Foreskin keratinocyte (primary cell): ENCODE measurements at places on chromosomes 6 and 20. TPM values are rescaled to one million over a fixed set of nuclear protein-coding genes. Genes with fewer than 3 reads are reported as not detected.
A peak's percentile ranks its signal among the peaks of the same experiment; 100 is the strongest.

Gene MCM8
- total RNA-seq, result 18.1 and 18.4 TPM in 2 replicates

- DNase-seq, result no peak
Measured at GRCh38 chr20:31845300-31845863, at the start of gene FOXS1. FOXS1 (minus strand) TSS chr20:31845604; CDS start chr20:31845542, 62 bp downstream.

Gene CDC5L
- 27.9 and 29.7 TPM in 2 replicates for total RNA-seq

DNA sequence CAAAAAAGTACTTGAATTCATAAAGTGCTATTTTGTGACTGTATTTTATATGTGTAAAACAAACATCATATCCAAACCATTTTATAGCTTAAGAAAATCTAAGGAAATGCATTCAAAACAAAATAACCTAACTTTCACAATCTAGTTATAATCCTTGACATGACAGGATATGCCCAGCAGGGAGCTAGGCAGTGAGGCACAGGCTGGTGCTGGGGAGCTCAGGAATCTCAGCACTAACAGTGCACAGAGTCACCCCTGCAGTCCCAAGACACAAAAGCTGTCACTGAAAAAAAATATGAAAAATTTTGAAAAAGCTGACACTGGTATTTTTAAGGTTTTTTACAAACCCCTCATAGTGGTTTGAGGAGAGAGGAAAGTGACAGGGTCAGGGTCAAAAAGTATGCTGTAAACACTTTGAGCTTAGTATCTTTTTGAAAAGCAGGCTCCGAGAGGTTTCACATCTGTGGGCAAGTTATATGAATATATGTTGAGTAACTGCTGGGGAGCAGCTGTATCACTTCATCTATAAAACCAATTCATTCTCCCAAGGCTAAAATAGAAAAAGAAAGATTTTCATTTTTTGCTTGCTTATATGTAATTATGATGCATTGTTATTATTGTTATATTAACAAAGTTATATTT lies 24.1 kb downstream of the LGSN start:
- no peak for DNase-seq

DNA sequence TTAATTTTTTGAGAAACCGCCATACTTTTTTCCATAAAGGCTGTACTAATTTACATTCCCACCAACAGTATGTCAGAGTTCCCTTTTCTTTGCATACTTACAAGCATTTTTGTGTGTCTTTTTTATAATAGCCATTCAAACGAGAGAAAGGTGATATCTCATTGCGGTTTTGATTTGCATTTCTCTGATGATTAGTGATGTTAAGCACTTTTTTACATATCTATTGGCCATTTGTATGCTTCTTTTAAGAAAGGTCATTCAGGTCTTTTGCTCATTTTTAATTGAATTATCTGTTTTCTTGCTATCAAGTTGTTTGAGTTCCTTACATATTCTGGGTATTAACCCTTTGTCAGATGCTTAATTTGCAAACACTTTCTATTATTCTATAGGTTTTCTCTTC lies 176.1 kb upstream of the UFL1 start:
- no peak for DNase-seq

Gene OPRL1
- 0.10 and 0.14 TPM in 2 replicates for total RNA-seq

Gene RIPOR3
- total RNA-seq, result 0.07 TPM in 2 replicates

- DNase-seq, result peak; percentile 53
Measured at GRCh38 chr20:62686869-62687830, 21.5 kb upstream of the NTSR1 start.

DNA sequence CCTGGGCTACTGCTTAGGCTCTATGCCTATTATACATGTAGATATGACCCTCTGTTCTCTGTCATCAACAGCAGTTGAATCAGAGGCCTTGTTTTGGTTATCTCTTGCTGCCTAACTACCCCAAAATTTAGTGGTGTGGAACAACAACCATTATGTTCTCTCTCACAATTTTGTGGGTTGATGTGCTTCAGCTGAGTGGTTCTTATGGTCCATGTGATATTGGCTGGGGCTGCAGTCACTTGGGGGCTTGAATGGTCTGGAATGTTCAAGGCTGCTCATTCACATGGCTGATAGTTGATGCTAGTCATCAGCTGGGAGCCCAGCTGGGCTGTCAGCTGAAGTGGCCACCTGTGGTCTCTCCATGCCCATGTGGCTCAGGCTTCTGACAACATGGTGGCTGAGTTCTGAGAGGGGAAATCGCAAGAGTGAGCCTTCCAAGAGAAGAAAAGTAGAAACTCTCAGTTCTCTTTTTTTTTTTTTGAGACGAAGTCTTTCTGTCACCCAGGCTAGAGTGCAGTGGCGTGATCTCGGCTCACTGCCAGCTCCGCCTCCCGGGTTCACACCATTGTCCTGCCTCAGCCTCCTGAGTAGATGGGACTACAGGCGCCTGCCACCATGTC lies 47.8 kb downstream of the SHLD1 start:
- DNase-seq, result no peak

- no peak for DNase-seq
Measured at GRCh38 chr6:20698675-20699074, 164.4 kb downstream of the CDKAL1 start.

Gene MAFB
- total RNA-seq, result 0.18 and 0.34 TPM in 2 replicates

DNA sequence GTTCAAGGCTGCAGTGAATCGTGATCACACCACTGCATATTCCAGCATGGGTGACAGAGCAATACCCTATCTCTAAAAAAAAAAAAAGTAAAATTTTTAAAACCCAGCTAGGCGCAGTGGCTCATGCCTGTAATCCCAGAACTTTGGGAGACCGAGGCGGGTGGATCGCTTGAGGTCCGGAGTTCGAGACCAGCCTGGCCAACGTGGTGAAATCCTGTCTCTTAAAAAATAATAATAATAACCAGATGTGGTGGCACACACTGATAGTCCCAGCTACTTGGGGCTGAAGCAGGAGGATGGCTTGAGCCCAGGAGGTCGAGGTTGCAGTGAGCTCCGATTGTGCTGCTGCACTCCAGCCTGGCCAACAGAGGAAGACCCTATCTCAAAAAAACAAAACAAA lies 13.5 kb downstream of the MTG2 start:
- DNase-seq, result no peak

DNA sequence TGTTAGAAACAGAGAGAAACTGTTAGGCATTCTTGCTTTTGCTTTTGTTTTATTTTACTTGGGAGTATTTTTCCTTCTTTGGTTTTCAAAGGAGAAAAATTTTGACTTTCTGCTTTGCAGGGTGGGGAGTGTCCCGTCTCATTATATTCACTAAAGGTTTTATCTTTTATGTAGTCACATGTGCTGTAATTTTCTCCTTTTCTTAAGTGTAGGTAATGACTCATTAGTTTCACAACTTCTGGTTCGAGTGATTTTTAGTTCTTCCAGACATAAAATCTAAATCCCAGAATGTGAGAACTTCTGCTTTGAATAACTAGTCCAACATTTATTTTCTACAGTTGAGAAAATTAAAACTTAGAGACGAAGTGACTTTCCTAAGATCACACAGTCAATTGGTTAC lies 37.7 kb downstream of the ADGRF1 start:
- DNase-seq, result no peak

GRCh38 chr6:3324262-3324942 lies 65.7 kb downstream of the PSMG4 start:
- peak; percentile 35 for DNase-seq
